ENCODE measurements at places on chromosomes 12 and 14.

- DNase-seq = no peak
Observed at GRCh38 chr14:80792771-80793170, 148.8 kb downstream of the CEP128 start.

DNA sequence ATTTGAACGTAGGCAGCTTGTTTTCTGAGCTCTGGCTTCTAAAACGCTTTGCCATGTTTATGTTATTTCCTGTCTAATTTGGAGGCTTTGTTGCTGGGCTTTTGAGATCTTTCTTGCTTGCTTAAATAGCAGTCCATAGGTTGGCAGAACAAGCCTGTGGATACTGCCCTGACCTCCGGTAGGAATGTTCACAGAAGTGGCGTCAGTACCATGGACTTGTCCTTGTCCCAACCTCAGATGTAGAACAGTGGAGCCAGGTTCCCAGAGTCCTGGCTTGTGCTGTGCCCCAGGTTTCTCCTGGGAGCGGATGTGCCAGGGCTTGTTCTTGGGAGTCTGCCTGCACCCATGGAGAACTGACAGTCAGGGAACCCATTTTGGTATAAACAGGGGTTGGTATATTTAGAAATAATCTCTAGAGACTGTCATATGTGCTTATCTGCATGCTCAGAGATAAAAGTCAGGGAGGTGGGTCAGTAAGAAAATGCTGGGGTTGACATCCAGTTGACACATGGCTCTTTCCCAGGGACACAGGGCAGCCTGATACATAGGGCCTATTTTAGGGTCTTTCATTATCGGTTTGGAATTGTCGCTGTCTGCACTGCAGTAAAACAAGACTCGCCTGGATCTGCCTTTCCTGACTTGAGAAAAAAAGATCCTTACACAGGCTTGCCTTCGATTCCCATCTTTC is 22.9 kb downstream of the CACNA1C start:
- no peak for DNase-seq

DNA sequence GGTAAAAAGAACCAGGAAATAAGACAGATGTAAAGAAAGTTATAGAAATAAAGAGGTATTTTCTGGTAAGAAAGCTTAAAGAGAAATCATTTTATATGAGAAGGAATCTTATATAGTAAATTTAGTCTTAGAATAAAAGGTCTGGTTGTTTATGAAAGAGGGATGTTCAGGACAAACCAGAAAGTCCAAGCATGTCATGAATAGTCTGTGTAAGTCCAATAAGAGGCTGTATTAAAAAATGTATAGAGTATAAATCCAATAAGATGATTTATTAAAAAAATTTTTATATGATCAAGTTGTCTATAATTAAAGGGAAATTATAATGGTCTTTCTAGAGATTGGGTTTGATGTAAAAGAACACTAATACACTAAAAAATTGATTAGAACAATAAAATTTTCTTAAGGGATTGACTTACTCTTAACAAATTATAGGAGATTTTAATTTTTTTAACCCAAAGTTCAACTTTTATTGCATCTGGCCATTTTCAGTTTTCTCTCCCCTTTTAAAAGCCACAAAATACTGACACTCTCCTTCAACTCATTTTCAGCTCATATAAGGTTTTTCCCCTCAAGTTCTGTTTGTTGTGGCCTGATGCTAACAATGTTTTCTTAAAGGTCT is 35.1 kb downstream of the ST8SIA1 start:
- no peak for DNase-seq

GRCh38 chr14:90721619-90722305 is 94.5 kb downstream of the TTC7B start:
- DNase-seq = no peak

DNA sequence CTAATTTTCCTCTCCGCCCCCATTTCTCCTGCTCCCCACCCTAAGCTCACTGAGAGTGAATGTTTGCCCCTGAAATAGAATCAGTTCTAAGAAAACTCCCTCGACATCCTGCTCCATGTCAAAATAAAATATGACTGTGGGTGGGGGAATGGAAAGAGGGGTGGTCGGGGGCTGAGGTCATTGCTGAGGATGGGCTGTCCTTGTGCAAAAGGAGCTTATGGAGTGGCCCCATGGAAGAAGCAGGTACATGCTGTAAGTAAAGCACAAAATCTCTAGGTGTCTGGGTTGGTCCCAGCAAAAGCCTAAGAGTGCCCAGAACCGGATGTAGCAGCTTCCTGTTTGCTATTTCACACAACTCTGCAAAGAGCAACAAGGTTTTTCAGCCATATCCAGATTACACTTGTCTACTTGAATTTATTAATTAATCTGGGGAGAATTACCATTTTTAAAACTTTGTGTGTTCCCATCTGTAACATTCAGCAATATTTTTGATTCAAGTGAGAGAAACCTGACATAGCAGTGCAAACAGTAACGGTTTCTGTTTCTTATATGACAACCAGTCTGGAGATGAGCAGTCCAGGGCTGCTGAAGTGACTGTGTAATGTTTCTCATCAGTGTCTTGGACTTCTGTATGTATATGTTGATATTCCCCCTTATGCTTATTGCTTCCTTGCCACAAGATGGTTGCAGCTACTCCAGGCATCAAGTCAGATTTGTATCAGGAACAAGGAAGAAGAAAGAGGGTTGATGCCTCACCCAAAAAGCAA is 40.4 kb upstream of the GZMB start:
- no peak for DNase-seq

- DNase-seq = no peak
Observed at GRCh38 chr12:1107669-1108068, 116.6 kb downstream of the ERC1 start.

GRCh38 chr12:42477941-42478340 is 111.6 kb downstream of the PRICKLE1 start:
- no peak for DNase-seq

DNA sequence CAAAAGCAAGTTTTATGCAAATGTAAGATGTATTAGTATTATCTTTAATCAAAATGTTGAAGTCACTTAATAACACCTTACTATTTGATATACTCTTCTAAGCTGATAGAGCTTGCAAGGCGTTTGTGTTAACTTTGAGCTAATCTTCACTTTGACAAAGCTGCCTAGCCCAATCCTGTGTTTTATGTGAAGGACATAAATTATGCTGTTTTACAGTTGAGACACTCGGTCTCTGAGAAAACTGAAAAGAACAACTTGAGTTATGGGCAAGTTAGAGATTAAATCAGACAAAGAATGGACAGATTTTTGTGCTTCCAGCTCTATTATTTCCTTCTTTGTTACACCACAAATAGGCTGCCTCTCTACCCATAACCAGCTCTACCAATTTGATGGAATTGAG is 42.0 kb upstream of the DAAM1 start:
- DNase-seq = no peak

DNA sequence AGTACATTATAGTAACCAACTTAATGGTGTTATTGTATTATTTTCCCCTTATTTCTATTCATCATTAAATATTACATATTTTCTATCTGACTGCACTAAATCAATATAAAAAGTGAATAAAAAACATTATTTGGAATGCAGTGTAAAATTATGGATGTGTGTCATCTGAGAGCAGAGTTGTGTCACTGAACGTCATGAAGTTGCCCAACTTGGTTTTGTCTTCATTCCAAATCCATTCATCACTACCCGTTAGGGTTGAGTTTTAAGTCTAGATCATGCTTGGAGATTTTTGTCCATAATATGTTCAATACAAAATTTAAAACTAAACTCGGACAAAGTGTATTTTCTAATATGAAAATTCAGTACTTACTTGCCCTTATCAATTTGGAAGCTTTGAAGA is 16.1 kb downstream of the KLRF1 start:
- DNase-seq = no peak

DNA sequence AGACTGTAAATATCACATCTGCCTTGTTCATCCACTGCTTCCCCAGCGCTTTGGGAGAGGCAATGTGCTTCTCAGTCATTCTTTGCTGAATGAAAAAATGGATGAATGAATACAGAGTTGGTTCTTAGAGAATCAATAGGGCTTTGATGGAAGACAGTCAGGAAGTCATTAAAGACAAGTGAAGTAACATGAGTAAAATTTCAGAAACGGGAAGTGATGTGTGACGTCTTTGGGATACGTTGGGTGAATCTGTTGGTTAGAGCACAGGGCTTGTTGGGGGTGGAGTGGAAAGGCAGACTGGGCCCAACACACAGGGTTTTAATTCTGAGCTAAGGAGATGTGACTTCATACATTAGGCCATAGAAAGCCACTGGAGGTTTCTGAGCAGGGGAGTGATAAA is 39.0 kb upstream of the NRXN3 start:
- DNase-seq = no peak

DNA sequence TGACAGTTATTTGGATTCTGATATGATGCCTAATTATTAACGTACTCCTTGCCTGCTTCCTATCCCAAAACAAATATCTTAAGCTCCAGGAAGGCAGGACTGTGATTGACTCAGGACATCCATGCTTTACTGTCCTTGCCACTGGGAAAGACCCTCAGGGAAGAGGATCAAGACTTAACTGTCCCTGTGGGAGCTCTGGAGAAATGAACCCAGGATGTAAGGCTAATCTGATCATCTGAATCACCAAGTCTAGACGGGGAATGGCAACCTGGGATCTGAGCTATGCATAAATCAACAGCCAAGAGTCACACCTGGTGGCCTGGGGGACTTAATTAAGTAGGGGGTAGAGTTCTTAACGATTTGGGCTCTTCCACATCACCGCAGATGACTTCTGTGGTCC is 153.2 kb upstream of the BCL2L14 start:
- no peak for DNase-seq

DNA sequence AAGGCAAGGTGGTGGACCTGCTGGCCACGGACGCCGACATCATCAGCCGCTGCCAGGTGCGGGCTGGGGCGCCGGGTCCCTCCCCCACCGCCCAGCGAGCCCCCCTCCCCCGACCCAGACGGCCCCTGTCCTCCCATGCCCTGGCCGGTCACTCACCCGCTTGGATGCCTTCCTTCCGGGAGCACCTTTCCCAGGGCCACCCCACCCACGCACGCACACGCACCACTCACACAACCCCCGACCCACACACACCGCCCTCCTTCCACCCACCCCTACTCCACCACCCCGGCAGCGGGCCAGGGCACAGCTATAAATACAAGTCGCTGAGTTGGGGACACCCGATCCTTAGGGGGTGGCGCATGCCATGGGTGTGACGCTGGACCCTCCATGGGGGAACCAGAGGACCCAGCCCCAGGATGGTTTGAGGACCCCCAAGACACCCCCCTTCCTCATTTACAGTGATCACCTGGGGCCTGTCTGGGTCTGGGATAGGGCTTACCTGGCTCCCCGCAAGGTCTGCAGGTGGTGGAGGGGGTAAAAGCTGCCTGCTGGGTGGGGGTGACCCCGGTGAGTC is 465 bp downstream of the ADSS1 start:
- DNase-seq = no peak

- no peak for DNase-seq
Observed at GRCh38 chr12:69523433-69524330, 53.5 kb downstream of the FRS2 start.

- DNase-seq = no peak
Observed at GRCh38 chr12:57607958-57608663, 3.1 kb upstream of the ARHGEF25 start.

GRCh38 chr12:57319678-57320469 is 68.9 kb upstream of the STAC3 start:
- DNase-seq = no peak

GRCh38 chr14:105167303-105168092 is 1.1 kb downstream of the JAG2 start:
- no peak for DNase-seq

DNA sequence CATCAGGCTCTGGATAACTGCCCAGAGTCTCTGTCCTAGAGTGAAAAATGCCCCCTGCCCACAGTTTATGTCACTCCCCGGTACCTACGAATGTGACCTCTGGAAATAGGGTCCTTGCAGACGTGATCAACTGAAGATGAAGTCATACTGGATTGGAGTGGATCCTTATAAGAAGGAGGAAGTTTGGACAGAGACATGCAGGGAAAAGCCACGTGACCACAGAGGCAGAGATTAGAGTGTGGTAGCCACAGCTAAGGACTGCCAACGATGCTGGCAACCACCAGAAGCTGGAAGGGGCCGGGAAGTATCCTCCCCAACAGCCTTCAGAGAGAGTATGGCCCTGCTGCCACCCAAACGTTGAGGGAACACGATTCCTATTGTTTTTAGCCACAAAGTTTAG is 101.2 kb upstream of the NCOR2 start:
- DNase-seq = no peak

- no peak for DNase-seq
Observed at GRCh38 chr14:80902608-80903007, 38.9 kb downstream of the CEP128 start.

- DNase-seq = no peak
Observed at GRCh38 chr14:100810861-100811461, 15.0 kb upstream of the MEG3 start.

- DNase-seq = no peak
Observed at GRCh38 chr14:49857427-49858003, 4.9 kb upstream of the NEMF start.

DNA sequence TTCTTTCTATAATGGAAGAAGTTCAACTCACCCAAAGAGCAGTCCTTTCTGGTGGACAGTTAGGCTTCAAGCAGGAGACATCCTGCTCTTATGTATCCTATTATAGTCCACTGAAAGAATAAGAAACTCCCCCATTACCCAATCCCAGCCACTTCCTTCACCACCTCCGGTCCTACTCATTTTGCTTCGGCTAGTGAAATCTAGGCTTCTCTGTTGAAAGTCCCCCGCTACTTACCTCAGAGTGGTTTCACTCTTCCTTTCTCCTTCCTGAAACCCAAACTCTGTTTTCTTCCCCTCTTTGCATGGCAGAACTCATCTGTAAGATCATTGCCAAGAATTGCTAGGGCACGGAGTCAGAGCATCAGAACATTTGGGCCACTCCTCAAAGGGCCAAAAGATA is at the start of gene GPR84:
TSS of gene GPR84 (minus strand) at position 74 of the 400 bp plus-strand sequence. CDS start 635 bp downstream, outside the sequence.
- no peak for DNase-seq

DNA sequence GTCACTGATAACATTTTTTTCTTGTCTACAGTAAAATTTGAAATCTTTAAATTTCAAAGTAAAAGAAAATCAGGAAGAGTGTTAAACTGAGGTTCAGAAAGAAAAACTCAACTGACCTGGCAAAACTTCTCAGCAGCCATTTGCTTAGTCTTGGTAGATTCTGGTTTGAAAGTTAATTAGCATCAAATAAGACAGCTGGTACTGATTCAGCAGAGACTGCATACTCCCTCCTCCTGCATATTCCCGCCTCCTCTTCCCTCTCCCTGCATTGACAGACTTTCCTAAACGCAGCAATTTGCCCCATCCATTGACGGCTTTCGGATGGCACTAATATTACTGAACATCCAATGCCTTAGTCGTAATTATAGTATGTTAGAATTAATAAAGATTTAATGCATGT is 520.8 kb downstream of the FLRT2 start:
- DNase-seq = no peak

GRCh38 chr12:107818984-107819383 is 44.5 kb downstream of the ASCL4 start:
- no peak for DNase-seq

- DNase-seq = no peak
Observed at GRCh38 chr12:124582108-124582424, 14.7 kb upstream of the NCOR2 start.

- no peak for DNase-seq
Observed at GRCh38 chr14:27123162-27123561, 525.3 kb upstream of the NOVA1 start.

GRCh38 chr14:103524002-103524935 is 1.6 kb upstream of the CKB start:
- DNase-seq = no peak
